ENCODE measurements at places on chromosomes 3 and 15.

- no peak for DNase-seq
Measured at GRCh38 chr3:131540821-131541220, 38.0 kb upstream of the MRPL3 start.

- no peak for DNase-seq
Measured at GRCh38 chr3:148435534-148435933, 262.2 kb upstream of the AGTR1 start.

GRCh38 chr3:10223676-10224639 is 24.3 kb upstream of the TATDN2 start:
- DNase-seq = no peak

GRCh38 chr15:66126456-66126855 is 127.1 kb downstream of the MEGF11 start:
- DNase-seq = no peak

DNA sequence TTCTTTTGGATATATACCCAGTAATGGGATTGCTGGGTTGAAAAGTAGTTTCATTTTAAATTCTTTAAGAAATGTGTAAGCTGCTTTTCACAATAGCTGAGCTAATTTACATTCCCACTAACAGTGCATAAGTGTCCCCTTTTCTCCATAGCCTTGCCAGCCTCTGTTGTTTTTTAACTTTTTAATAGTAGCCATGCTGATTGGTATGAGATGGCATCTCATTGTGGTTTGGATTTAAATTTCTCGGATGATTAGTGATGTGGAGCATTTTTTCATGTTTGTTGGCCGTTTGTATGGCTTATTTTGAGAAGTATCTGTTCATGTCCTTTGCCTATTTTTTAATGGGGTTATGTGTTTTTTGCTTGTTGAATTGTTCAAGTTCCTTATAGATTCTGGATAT is 444.3 kb upstream of the ATP11B start:
- no peak for DNase-seq

- DNase-seq = no peak
Measured at GRCh38 chr3:188472336-188472735, 318.4 kb downstream of the LPP start.

DNA sequence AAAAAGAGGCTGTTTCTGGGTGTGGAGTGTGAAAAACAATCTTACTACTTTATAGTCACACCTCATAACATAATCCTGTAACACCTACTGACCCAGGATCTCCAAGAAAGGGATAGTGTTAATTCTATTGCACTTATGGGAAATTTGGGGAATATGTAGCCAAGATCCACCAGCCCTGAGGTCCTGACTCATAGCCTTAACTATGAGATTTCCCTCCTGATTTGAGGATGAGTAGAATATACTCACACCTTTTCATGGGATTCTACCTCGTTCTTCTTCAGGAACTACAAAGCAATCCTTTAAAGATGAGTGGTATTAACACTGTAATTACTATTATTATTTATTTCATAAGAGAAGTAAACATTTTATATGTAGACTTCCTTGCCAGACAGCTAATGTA is 315.2 kb downstream of the MECOM start:
- DNase-seq = no peak

- DNase-seq = no peak
Measured at GRCh38 chr3:89527736-89528305, 420.4 kb downstream of the EPHA3 start.

DNA sequence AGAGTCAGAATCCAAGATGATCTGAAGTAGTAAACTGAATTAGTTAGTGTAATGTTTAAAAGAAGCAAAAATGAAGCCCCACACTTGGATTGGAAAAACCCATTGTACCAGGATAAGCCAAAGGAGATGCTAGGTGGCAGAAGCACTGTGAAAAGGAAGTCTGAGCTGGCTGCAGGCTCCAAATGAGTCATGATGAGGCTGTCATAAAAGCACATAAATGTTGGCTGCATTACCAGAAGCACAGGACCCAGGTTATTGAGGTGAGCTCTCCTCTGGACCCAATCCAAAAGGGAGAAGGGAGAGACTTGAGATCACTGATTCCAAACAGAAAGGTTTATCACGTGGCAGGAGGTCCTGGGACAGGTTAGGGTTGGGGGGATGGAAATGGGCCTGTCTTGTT is 3.2 kb upstream of the ACAN start:
- DNase-seq = no peak

DNA sequence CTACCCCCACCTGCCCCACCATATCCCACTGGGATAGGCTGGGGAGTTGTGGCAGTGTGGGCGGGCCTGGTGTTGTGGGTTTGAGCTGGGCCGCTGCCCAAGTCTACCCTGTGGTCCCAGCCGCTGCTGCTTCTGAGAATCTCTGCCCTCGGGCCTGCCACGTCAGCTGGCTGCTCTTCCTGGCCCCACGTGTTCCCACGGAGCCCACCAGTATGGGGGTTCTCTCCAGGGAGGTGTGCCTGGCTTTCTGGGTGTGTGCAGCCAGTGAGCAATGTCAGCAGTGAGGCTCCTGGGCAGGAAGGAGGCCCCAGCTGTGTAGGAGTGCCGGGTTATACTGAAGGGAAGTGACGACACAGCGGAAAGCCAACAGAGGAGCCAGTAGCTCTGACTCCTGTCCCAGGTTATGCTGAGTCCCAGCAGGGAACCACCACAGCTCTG is 10.5 kb downstream of the GNAI2 start:
- DNase-seq = no peak

DNA sequence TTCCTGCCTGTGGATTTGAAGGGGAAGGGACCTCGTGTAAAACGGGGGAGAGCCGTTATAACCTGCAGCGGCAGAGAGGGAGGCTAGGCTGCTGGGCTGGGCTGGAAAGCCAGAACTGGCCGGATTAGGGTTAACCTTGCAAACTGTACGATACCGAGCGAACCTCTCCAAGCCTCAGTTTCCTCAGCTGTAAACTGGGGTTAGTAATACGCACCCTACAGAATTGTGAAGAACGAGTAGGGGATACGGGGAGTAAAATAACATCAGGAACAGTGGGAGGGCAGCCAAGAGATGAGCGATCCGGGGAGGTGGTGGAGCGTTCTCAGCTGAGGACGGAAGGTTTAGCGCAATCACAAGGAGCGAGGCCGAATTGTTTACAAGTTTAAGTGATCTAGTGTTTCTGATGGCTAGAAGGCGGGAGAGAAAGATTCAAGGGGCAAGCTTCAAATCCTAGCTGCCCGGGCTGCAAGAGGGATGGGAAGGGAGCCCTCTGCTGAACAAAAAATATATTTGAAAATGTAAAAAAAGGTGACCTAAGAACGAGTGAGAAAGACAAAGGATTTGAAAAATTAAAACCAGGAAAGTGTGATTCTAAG is 768 bp upstream of the SEMA5B start:
- no peak for DNase-seq

GRCh38 chr3:161197855-161198850 is 23.0 kb upstream of the NMD3 start:
- DNase-seq = no peak

- DNase-seq = no peak
Measured at GRCh38 chr3:162970292-162970691, 1473.7 kb downstream of the OTOL1 start.

Measured in cortex of kidney (tissue), 1 donor.